ENCODE measurements at places on chromosomes 1 and 21.

DNA sequence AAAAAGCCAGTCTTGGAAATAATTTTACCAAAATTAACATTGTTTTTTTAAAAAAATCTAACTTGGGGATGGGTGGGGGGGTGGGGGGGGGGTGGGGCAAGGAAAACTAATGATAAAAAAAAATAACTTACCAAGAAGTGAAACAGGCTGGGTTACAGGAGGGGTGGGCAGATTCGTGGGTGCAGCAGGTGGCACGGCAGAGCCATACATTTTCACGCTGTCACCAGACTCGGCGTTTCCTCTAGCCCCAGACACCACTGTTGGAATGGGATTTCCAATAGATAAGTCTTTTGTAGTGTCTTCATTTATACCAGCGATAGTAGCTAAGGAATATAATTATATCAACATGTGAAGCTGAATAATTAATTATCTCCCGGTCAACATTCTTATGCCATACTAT lies 25.4 kb downstream of the SOD1 start:
- no peak for DNase-seq

DNA sequence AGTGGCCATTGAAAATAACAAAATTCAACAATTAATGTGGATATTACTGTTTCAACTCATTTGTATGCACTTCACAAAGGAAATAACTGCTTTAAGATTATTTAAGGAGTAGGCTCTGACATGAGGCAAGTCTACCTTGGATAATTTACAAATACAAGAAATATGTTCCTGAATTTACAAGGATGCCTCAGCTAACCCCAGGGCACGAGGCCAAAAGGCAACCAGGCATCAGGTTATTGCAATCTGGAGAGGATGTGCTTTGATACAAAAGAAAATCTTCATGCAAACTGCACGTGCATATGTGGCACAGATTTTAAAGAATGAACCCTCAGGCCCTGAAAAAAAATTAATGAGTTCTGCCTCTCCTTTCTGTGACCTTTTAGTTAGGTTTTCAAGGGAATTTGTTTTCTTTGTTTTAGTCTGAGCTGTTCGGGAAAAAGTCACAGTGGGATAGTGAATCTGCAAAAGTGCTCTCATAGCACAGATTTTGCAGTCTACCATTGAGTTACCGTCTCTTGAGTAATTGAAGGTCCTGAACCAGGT lies 1304.2 kb upstream of the ADGRL4 start:
- DNase-seq: no peak

DNA sequence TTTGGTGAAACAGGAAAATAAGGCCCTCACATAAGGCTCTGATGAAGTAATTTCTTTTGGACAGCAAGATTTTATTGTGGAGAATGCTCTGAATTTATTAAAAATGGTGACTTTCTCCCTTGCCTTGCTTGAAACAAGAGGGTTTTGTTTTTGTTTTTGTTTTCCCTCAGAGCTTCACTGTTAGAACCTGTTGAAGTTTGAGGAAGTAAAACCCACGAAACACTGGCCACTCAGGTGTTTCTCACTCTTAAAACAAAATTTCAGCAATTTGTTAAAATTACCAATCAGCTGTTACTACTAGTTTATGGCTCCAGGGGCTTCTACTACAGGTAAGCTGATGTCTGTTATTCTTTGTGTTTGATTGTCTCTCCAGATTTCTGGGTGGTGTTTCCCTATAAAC lies 112.6 kb upstream of the B3GALT2 start:
- no peak for DNase-seq

DNA sequence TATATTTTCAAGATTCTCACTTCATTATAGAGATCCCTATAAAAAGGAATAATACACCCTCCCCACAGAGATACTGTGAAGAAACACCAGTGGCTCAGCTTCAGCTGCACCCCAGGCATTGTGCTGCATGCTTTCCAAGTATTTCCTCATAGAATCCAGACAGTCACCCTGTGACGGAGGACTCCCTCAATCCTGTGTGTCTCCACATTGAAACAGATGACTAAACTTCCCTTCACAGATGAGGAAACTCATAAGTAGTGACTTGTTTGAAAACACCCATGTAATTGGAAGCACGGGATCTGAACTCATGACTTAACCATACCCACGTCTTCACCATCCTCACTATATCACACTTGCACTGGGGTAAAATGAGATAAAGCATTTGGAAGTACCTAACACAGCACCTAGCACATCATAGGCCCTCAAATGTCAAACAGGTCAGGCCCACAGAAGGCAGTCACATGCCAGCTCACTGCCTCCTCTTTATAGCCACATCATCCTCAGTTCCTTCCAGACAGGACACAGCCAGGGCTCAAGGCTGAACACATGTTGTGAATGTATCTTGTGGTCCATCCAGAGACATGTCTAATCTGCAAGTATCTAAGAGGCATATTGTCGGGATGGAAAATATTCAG lies 55.2 kb downstream of the GPR161 start:
- no peak for DNase-seq

- DNase-seq: no peak
Measured at GRCh38 chr1:155966135-155966534, 12.2 kb downstream of the ARHGEF2 start.

DNA sequence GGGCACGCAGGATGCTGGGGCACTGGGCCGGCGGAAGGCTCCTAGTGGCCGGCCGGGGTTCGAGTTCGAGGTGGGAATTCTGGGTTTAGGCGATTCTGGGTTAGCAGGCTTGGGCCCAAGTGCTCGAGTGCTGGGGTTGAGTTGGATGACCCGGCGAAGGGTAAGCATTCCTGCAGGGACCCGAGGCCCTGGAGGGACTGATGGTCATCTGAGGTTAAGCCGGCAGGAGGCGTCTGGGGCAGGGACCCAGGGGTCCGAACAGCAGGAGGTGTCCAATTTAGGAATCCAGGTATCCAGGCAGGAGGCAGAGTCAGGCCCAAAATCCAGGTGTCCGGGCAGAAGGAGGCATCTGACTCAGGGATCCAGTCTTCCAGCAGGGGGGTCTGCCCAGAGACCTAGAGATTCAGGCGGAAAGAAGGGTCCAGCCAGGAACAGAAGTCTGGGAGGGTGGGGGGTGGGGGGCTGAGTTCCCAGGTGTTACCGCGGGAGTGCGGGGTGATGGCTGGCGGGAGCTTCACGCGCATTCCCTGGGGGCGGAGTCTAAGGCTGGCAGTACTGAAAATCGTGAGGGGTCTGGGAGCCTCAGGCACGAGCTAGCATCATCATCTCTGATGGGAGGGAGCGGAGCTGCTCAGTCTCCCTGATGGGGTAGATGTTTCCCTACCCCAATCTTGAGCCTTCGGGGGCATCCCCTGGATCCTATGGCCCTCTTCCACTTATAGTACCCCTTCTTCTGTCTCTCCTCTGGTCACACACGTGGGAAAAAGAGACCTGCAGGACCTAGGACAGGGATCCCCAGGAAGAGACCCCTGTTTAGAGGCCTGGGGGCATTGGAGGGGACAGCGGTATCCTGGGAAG lies 585 bp downstream of the GPR3 start:
- no peak for DNase-seq

DNA sequence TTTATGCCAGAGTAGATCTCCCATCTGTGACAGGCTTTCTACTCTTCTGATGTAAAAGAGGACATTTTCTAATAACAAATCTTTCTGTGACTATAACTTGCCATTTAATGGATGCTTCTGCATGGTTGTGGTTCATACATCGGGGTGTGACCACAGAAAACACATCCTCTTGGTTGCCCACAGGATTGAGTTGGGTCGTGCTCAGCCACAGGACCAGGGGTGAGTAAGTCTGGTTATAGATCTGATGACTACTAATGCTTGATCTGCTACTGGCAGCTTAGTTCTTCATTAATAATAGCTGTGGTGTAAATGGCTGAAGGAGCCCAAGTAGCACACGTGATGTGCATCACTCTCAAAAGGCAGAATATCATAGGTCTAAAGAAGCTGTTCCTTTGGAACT lies 328.2 kb downstream of the RWDD3 start:
- DNase-seq: no peak

- no peak for DNase-seq
Measured at GRCh38 chr1:53348486-53349368, 20.9 kb upstream of the LRP8 start.

DNA sequence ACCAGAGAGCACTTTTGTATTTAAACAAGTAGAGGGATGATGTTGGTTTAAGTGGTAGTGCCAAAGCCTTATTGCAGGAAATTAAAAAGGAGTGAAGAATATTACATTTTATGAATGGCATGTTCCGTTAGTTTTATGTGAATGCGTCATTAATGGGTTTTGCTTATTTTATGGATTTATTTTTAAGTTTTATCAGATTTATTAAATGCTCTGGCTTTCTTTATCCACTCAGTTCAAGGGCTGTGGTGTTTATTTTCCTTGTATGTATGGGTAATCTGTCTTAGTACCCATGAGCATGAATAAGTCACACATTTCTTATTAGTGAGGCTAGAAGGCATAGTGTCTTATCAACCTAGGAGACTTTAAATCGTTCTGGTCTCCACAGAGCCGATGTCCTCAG lies 41.6 kb upstream of the NBL1 start:
- DNase-seq: no peak

DNA sequence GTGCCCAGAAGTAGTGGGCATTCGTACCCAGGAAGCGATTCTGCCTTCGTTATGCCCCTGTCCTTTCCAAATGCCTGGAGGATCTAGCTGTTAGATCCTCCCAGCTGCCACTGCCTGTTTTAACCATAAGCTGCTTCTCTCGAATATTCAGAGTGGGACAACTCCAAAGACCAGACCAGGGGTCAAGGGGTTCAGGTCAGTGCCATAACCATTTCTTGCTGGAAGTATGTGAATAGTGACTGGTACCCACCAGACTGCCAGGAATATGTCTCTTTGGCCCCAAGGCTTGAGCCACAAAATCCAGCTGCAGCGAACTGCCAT lies 914 bp upstream of the MTF1 start:
- DNase-seq: no peak

DNA sequence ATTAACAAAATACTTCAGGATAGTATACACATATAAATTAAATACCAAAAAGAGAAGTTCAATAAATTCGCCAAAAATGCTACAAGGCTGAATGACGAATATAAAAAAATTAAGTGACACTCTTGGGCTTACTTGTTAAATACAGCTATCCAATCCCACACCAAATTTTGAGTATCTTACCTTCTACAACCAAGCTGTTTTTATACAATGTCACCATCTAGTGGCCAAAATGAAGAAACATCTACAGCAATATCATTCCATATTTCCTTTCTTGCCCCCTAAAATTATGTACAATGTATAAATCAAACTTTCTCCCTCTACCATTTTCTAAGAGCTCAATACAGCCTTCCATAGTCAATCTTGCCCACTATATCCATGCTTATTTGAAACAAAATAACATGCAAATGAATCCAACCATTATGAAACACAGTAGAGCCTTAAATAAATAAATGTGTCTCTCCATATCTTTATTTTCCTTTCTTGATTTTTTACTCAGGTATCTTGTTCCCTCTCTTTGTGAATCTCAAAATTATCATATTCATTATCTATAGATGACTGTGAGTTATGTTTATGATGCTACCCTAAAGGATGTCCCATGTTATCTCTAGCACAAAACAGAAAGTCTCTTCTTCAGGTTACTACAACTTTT lies 86.3 kb downstream of the ACBD6 start:
- DNase-seq: peak; percentile 45

GRCh38 chr1:69485616-69486015 lies 82.1 kb upstream of the LRRC7 start:
- DNase-seq: no peak
